ENCODE measurements at places on chromosomes 2 and 18.
A peak's percentile ranks its signal among the peaks of the same experiment; 100 is the strongest.

- DNase-seq = no peak
These were observed 78.2 kb downstream of the AFF3 start for GRCh38 chr2:100064165-100064564.

DNA sequence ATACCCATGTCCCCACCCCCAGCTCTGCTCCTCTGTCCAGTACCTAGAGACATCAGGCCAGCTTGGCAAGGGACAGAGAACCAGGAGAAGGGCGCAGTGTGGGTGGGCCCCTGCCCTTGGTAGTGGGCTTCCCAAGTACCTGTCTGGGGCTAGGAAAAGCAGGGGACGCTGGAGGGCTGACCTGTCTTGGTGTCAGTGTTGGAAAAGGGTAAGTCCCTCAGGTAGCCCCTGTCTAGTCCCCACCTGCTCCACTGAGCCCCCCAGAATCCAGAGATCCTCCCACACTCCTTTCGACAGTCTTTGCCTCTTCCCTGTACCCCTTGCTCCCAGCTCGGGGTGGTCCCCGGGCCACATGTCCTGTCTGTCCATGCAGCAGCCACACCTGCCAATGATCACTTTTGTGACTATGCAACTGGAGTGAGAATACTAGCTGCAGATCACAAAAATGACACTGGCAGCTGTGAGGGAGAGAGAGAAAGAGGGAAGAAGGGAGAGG lies 14.6 kb downstream of the DNAJB2 start:
- DNase-seq = no peak

DNA sequence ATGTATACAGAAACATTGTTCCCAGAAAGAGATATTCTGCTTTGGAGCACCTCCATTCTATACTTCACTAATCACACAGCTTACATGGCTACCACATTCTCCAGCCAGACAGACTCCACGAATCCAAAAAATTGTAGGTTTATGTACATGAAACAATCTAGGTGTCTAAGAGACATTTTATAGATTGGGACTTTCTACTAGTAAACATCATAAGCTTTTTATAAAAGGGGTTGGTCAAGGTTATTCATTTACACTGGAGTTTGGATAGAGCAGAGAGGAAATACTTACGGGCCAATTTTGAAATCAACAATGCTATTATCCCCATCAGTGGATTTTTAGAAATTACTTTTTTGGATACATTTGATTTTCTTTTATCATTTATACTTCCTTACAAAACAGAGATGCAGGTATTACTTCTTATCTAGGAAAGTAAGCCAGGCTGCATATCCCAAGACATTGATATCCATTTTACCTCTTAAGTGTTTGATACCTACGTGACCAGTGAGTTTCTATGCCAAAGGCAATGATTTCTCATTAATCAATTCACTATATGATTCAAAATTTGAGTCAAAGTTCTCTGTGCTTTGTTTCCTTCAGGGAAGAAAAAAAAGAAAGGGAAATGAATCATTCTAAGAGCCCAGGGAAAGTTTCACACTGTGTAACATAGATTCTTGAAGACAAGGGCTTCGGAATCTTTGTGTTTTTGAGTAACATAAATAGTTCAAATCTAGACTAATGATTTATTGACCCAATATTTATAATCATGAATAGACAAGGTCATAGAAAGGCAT lies 140.5 kb downstream of the PTH2R start:
- DNase-seq = no peak

DNA sequence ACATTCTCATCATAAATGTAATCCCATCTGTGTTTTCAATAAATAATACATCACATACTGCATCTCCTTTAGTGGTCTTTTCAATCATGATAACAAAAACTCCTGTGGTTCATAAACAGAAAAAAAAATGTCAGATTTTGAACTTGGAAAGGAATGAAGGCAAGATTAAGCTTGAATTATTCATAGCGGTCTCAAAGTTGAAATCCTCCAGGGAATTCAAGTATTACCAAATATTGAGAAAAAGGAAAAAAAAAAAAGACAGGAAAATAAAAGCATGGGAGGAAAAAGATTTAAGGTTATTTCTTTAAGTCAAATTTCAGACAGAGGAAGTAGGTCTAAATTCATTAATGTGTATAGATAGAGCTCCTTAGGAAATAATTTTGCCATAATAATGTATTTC lies 92.1 kb downstream of the COLEC12 start:
- no peak for DNase-seq

- DNase-seq = no peak
These were observed 43.1 kb upstream of the GPR155 start for GRCh38 chr2:174529916-174530315.

GRCh38 chr2:235011929-235012631 lies 60.3 kb downstream of the SH3BP4 start:
- no peak for DNase-seq

- DNase-seq = peak; percentile 94
These were observed 98.6 kb downstream of the IRS1 start for GRCh38 chr2:226701052-226701451.

GRCh38 chr2:73359915-73360697 lies 25.5 kb upstream of the ALMS1 start:
- DNase-seq = peak; percentile 52

GRCh38 chr2:125371867-125372266 lies 1284.1 kb upstream of the GYPC start:
- DNase-seq = no peak

DNA sequence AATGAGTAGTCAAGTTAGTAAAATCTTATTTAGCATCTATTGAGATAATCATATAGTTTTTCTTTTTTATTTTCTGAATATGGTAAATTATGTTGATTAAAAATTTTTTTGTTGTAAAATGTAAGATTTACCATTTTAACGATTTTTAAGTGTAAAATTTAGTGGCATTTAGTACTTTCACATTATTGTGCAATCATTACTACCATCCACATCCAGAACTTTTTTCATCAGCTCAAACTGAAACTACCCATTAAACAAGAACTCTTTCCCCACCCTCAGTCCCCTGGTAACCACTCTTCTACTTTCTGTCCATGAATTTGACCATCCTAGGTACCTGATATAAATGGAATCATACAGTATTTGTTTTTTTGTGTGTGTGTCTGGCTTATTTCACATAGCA lies 11.1 kb downstream of the RAB3GAP1 start:
- DNase-seq = peak; percentile 40

DNA sequence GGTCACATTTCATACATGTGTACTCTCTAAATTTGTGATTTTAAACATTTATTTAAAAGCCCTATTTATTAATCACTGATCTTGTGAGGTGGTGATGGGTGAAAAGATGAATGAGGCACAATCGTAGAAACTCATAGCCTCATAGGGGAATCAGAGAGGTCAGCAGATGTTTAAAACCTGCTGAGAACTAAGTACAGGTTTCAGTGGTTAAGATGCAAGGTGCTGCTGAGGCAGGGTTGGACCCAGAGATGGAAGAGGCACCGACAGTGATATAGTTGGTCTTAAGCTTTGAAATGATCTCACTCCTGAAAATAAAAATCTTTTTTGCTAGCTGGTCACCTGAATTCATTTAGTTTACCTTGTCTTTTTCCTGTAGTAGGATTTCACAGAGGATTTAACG lies 49.6 kb downstream of the LINC00305 start:
- no peak for DNase-seq

DNA sequence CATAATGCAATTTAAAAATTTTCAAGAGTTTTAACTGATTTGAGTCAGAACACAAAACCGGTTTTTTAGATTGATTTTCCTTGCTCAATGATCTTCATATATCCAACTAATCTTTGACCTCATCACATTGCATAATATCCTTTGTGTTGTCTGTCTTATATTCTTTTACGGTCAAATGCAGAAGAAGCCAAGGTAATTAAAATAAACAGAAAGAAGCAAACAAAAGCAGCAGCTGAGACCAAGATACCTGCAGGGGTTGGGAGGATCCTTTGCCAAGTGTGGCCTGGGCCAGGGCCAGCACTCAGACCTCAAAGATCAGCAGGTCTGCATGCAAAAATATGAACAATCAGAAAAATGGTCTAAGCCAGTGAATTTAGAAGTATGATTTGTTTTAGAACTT lies 428.9 kb upstream of the NETO1 start:
- DNase-seq = no peak

GRCh38 chr2:174744111-174744510 lies 20.2 kb downstream of the CHRNA1 start:
- no peak for DNase-seq

GRCh38 chr2:240601831-240602160 lies 15.3 kb downstream of the CAPN10 start:
- no peak for DNase-seq

GRCh38 chr2:39778233-39778632 lies 825 bp downstream of the THUMPD2 start:
- DNase-seq = no peak

DNA sequence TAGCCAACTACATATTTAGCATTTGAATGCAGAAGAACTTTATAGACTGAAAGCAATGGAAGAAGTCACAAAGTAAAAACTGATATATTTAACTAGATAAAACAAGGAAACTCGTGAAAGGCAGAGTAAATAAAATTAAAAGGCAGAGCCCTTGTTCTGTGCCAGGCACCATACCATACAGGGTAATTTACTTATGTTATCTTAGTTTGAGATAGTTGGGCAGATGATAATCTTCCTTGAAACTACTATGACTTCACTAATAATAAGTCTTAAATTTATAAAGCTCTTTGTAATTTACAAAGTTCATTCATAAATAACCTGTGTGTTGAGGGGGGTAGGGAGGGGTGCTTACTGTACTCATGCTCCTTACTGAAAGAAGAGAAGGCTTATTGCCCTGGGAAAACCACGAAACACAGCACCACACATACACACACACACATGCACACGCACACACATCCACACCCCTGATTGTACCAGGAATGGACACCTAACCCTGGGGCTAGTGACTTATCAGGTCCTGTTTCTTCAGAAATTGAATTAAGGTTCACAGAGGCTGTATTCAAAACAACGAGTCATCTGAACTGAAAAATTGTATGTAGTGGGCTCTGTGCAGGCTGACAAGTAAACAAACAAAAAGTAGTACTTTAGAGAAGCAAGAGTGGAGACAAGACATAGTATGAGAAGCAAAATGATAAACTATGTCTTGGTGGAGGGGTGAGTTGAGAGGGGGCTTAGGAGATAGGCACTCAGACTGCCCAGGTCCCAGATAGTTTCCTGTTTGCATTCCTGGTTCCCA lies 38.1 kb downstream of the AGFG1 start:
- peak; percentile 34 for DNase-seq

GRCh38 chr2:195521589-195521988 lies 135.4 kb upstream of the SLC39A10 start:
- DNase-seq = no peak

- DNase-seq = no peak
These were observed 4.0 kb upstream of the GPR17 start for GRCh38 chr2:127641846-127642507.

DNA sequence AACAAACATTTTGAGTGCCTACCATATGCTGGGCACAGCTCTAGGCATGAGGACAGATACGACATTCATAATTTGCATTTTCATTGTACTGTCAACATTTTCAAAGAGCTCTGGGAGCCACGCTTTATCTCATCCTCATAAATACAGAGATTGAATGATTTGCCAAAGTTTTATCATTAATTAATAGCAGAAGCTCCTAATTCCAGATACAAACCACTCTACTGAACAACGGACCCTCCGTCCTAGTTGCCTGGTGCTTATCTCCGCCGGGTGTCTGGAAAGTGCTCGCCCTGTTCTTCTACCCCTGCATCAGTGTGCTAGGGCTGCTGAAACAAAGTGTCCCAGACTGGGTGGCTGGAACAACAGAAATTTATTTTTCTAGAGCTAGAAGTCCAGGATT lies 23.8 kb downstream of the SERTAD2 start:
- no peak for DNase-seq

- DNase-seq = no peak
These were observed 160.0 kb upstream of the ZEB2 start for GRCh38 chr2:144679942-144680341.

- peak; percentile 91 for DNase-seq
These were observed 2.9 kb downstream of the TRIB2 start for GRCh38 chr2:12719400-12720277.

DNA sequence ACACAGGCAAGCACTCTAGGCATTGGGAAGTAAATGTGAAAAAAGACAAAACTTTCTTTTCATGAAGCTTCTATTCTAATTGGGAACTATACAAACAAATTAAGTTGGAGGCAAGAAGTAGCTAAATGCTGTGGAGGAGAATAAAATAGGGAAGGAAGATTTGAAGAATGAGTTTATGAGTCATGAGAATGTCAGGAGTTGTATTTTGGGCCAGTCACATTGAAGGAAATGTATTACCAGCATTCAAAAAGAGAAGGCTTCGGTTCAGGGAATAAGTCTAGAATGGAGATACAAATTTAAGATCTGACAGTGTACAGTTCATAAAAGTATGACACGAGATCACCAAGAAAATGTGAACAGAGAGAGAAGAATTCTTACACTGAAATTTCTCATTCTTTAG lies 666.5 kb downstream of the ADCYAP1 start:
- DNase-seq = no peak

- no peak for DNase-seq
These were observed 107.2 kb upstream of the SMAD2 start for GRCh38 chr18:48037481-48038271.

GRCh38 chr18:35756506-35757117 lies 175.1 kb downstream of the GALNT1 start:
- DNase-seq = peak; percentile 83

GRCh38 chr2:215080545-215080944 lies 57.9 kb downstream of the ABCA12 start:
- DNase-seq = no peak

DNA sequence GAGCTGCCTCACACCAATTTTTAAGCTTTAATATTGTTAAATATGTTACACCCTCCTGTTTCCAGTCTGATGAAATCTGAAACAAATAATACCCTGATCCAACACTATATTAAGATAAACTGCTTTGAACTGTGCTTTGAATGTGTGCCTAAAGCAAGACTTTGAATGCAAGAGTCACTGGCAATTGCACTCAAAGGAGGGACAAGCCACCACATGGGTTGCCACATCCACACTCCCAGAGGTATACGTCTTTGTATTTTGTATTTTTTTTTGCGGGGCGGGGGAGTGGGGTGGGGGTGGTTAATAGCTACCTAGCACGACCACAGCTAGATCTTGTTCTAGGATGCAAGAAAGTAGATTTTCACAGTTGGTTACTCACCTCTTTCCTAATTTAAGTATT lies 1.8 kb upstream of the ZEB2 start:
- no peak for DNase-seq

- no peak for DNase-seq
These were observed 32.8 kb downstream of the MYOM1 start for GRCh38 chr18:3186678-3187658.

GRCh38 chr18:45993438-45993837 lies 26.3 kb upstream of the EPG5 start:
- DNase-seq = peak; percentile 72

- DNase-seq = no peak
These were observed 57.8 kb downstream of the PKDCC start for GRCh38 chr2:42105330-42106256.

GRCh38 chr2:180158961-180159360 lies 151.9 kb upstream of the CWC22 start:
- DNase-seq = peak; percentile 51

DNA sequence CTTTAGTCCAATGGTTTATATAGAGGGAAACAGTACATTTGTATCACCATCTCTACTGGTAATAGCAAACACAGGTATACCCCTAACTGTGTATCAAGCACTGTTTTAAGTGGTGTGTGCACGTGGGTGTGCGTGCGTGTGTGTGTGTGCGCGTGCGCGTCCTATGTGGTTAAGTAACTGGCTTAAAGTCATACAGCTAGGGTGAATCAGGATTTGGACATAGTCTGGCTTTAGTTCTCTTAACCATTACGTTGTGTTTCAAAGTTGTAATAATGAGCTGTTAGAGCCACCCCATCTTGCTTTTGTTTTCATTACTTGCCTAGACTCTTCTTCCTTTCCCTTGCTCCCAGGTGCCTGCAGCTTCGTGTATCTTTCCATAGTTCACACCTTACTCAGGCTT lies 2.1 kb downstream of the HADHB start:
- no peak for DNase-seq
